ENCODE measurements at places on chromosomes 11 and 22.

DNA sequence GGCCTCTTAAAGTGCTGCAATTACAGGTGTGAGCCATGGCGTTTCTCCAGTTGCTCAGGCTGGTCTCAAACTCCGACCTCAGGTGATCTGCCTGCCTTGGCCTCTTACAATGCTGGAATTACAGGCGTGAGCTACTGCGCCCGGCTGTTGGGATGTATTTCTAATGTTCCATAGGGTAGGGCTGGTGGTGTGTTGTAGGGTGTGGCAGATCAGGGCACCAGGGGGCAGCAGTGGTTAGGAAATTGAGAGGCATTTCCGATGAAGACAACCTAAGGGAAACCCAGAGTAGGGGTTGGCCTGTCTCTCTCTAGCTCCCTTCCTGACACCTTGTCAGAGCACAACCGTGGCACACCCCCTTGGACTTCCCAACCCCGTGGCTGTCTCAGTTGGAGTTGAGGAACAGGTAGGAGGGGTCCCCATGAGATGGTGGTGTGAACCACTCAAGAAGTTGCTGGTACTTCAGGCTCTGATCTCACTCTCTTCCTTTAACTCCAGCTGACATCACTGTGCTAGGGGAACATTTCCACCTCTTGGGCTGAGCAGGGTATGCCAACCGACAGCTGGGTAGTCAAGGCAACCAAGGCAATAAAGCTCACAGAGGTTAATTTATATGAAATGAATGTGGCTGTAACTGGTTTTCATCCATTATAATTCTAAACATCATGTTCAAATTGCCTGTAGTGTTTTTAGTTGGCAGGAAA is 33.0 kb downstream of the YWHAH start:
- DNase-seq = peak; percentile 78

DNA sequence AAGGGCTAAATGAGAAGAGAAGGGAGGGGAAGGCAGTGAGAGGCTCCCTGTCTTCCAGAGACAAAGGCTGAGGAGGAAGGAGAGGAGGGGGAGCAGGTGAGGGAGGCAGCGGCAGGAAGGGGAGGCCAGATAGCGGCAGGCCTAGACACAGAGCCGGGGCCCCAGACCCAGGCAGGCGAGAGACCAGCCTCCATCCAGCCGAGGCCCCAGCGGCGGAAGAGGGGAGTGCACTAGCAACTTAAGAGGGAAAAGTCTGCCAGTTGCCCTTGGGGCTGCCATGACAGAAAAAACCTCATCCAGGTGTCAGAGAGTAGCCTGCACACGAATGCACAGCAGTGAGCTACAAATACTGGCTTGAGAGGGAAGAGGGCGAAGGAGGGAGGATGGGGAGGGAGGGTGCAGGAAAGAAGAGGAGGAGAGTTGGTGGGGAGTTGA is 46.7 kb downstream of the IGLL1 start:
- DNase-seq = no peak

DNA sequence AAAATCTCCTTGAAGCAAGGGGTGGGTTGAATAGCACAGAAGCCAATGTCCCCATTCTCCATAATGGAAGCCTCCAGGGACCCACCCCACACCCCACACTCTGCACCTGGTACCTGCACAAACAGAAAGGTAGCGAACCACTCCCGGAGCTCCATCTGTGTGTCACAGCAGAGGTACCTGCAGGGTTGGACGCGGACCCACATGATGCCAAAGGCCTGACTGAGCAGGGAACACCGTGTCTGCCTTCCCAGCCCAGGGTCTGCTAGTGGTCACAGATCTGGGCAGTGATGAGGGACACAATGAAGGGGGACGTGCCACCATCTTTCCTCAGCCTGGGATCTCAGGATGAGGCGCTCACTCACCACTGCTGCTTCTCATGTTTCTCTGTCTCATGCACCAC is 13.1 kb upstream of the PDE2A start:
- no peak for DNase-seq

DNA sequence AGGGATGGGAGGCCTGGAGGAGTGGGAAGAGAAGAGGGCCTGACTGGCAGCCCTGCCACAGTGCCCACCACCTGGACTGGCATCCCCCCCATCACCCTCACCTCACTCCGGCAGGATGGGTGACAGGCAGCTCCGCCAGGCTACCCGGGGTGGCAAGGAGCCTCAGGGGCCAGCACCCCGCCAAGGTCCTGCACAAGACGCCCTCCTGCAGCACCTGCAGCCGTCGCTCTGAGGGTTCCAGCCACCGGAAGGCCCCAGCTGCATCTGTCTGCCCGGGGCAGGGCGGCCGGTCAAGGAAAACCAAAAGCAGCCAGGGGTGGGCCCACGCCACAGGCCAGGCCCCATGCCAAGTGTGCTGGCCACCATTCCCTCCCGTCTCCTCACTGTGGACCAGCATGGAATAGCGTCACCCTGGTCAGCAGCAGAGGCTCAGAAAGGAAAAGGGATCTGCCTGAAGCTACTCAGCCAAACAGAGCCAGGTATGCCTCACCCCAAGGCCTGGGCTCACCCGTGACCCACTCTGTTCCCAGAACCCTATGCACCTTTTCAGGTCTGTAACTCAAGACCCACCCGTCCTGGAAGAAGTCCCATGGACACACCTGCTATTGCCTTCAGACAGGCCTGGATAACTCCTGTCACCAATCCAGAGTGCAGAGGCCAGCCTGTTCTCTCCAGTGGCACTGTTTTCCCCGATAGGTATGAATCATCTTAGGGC is 7.0 kb downstream of the RHBDD3 start:
- no peak for DNase-seq

- no peak for DNase-seq
These were observed 146.8 kb downstream of the ENTHD1 start for GRCh38 chr22:39746600-39747262.

DNA sequence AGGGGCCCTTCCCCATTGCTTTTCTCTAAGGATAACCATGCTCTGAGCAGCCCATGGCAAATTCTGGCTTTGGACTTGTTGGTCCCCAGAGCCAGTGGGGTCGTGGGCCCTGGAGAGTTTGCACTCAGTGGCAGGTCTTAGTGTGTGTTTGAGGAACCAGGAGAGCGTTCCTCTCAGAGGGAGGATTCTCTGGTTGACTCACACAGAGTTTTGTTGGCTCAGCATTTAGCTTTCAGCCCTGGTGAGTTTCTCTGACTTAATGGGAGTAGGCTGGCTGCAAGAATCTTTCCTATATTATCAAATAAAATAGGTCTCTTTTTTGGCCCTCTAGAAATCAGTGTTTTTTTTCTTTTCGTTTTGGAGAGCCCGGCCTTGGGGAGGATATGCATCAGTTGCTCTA is 20.9 kb downstream of the ST14 start:
- no peak for DNase-seq

DNA sequence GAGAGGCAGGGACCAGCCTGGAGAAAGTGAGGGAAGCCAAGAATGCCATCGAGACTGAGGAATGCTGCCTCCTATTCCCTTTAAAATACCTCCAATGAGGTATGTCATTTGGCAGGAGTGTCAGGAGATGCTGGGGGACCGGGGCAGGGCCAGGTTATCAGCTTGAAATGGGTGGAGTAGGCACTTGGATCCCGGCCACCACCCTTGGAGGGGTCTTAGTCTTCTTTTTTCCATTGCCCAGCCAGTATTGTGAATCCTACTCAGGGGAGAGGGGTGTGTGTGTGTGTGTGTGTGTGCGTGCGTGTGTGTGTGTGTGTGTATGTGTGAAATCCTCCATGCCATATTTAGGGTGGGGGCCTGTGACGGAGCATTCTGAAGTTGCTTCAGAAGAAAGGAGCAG is 116.2 kb downstream of the ZBTB16 start:
- DNase-seq = no peak

DNA sequence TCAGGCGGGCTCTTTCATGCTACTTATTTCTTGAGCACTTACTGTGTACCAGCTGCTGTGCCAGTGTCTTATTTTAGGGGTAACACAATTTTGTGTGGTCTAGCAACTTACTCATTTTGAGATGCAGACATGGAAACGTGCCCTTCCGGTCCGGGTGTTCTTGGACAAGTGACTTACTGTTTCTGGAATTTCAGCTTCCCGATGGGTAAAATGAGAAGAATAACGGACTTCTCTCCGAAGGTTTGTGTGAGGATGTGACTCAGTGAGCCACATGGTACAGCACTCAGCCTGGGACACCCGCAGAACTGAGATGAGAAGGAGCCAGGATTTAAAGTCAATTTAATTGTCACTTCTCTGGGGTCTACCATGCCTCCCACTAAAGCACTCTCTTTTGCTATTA is 114.5 kb upstream of the SYT13 start:
- DNase-seq = no peak

GRCh38 chr11:10066441-10066840 is 227.6 kb downstream of the SBF2 start:
- no peak for DNase-seq

GRCh38 chr22:33860386-33860785 is 59.9 kb downstream of the LARGE1 start:
- no peak for DNase-seq

DNA sequence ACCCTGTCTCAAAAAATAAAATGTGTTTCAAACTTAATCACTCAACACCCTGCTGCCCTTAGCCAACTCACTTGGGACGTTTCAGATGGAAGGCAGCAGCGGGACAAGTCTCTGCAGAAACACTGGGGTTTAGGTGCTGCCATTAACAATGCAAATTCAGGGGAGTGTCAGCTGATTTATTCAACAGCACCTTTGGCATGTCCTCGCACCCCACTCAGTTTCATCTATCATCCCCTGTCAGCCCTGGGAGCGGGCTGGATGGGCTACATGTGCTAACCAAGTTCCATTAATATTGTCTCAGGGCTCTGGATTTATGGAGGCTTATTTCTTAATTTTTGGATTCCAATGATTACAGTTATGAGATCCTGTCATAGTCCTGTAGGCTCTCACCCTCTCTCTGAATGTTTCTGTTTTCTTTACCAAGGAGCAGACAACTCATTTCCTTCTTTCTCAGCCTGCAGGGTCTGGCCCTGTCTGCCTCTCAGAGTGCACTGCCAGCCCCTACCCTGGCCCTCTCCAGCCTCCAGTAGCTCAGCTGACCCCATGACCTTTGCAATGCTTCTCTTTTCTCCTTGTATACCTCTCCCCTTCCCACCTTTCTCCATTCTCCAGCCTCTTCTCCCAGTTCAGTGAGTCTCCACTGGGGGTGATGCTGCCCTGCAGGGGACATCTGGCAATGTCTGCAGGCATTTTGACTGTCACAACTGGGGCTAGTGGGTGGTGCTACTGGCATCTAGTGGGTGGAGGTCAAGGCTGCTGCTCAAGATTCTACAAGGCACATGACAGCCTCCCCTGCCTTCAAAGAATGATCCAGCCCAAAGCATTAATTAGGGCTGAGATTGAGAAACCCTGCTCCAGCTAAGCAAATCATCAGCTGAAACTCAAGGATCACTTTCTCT is 79.0 kb downstream of the APIP start:
- DNase-seq = no peak

GRCh38 chr11:66327171-66328030 is 8.8 kb downstream of the RIN1 start:
- no peak for DNase-seq

GRCh38 chr11:65551572-65552387 is 6.4 kb downstream of the LTBP3 start:
- DNase-seq = peak; percentile 79

GRCh38 chr11:121090145-121090721 is 10.8 kb upstream of the TECTA start:
- DNase-seq = no peak

DNA sequence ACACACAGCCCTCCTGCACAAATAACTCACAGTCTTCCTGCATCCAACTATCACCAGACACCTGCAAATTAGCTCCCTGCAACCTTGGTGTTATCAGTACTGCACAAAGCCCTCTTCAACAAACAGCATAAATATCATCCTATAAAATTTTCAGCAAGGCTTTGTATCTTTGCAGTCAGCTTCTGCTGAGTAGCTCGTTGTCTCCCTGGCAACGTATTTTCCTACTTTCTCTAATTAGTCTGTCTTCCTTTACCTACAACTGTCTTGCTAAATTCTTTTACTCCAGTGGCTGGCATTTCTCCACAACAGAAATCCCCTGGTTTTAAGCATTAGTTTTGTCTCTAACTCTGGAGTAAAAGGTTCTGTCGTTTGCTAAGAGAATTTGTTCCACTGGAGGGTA is 3.9 kb downstream of the OR8D4 start:
- DNase-seq = no peak

GRCh38 chr22:49701380-49702067 is 126.1 kb downstream of the BRD1 start:
- DNase-seq = no peak

GRCh38 chr11:93494357-93494756 is 48.8 kb downstream of the SMCO4 start:
- no peak for DNase-seq

DNA sequence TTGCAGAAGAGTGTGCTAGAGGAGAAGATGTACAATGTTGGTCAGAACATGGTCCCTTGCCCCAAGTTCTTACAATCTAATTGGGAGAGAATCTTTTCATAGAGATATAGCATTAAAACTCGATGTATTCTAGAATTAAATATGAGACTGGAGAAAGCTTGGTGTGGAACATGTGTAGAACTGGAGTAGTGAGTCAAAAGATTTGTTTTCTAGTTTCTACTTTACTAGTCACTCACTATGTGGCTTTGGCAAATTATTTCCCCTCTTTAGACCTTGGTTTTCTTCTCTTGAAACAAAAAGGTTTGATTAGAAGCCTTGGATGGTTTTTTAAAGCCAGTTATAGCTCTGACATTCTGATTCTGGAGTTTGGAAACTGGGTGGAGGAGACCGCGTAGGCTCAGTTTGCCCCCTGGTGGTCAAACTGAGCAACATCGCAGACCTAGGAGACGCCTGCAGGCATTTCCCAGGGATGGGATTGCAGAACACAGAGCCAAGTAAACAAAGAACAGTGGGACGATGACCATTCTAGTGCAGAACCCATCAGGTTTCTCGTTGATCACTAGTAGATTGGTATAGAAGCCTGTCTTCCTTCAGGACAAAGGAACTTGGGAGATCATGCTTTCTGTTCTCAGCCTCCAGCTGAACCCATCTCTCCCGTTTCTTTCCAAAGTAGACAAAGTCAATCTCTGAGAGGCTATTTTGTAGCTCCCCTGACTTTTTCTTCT is 8.5 kb upstream of the CHRDL2 start:
- peak; percentile 75 for DNase-seq

DNA sequence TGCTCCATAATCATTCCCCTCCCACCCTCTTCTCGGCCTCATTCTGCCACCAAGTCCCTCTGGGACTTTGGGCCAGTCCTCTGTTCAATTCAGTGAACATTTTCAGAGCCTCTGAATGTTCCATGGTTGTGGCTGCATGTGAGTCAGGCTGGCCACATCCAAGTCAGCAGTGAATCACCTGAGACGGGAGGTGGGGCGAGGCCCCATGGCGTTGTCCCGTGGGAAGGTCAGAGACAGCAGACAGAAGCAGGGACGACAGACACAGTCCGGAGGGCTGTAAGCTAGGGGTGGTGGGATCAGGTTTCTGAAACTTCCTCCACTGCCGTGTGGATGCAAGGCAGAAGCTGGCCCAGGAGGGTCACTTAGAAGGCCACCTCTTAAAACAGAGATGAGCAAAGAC is 324.8 kb downstream of the MN1 start:
- no peak for DNase-seq

- DNase-seq = no peak
These were observed 258.0 kb downstream of the TENM4 start for GRCh38 chr11:79182794-79183193.

GRCh38 chr11:82577246-82577645 is 156.4 kb downstream of the FAM181B start:
- no peak for DNase-seq

All from GM13977 (cell line).